ENCODE measurements at places on chromosomes 13 and 19. TPM values are rescaled to one million over a fixed set of nuclear protein-coding genes. Genes with fewer than 3 reads are reported as not detected.

DNA sequence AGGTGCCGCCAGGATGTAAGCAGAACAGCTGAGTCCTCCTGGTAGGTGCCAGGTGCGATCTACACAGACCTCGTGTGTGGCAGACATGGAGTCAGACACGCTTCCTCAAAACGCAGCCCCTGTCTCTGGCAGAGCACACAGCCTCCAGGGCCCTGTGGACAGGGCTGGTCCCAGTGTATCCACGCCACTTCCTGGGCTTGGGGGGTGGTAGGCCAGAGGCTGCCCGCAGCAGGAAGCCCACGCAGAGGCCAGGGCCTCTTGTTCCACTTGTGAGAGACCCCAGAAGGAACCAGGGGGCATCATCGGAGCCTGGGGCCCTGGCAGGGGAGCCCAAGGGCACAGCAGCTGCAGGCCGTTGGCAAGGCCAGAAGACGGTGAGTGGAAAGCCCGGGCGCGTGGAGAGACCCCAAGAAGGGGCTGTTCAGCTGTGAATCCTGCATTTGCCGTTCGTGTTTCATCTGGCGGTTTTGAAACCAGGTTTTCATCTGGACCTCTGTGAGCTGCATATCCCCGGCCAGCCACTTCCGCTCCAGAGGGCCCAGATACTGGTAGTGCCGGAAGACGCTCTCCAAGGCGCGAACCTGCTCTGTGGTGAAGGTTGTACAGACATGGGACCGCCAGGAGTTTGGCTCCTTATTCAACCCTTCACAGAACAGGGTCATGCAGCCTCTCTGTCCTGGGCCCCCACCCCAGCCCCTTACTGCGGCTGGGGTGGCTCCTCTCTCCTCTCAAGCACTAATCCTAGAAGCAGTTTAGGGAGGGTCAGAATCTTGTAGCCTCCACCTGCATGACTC, 25.1 kb upstream of the SLITRK1 start:
- H3K36me3 ChIP-seq = no peaks in the 10 kb centered on the region
- peaks cover 2% of the 10 kb centered on the region for H3K4me1 ChIP-seq
- peaks cover 6% of the 10 kb centered on the region for H3K27me3 ChIP-seq
- no peak overlapping the region for H3K27ac ChIP-seq
- no peak overlapping the region for H3K4me3 ChIP-seq

GRCh38 chr13:84649853-84650252, 767.6 kb upstream of the SLITRK1 start:
- DNase-seq = no peak
- no peaks in the 10 kb centered on the region for H3K4me1 ChIP-seq
- no peaks in the 10 kb centered on the region for H3K36me3 ChIP-seq
- no peaks in the 10 kb centered on the region for H3K27me3 ChIP-seq
- H3K27ac ChIP-seq = no peak overlapping the region
- H3K4me3 ChIP-seq = no peak overlapping the region

DNA sequence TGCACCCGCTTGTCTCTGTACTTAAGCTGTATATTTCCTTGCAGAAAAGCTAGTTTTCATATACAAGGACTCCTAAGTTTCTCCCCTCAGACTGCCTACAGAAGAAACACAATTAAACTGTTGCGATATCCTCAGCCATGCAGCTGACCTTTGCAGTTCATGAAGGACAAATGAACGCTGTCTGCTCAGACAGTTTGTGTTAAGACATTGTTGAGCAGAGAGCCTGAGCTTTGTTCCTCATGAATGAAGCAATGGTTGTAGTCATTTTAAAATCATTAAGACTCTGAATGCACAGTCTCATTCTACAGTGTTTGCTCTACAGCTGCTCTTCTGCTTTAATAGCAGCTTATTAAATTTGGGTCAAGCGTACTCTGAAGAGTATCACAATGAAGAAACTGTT, 23.2 kb upstream of the MAB21L1 start:
- no peak overlapping the region for H3K27ac ChIP-seq
- DNase-seq = no peak
- no peaks in the 10 kb centered on the region for H3K4me1 ChIP-seq
- no peak overlapping the region for H3K4me3 ChIP-seq
- no peaks in the 10 kb centered on the region for H3K36me3 ChIP-seq

- no peak overlapping the region for H3K4me3 ChIP-seq
- DNase-seq = no peak
- H3K36me3 ChIP-seq = no peaks in the 10 kb centered on the region
Observed at GRCh38 chr13:58625703-58626389, 994.3 kb downstream of the PCDH17 start.

Gene CTXN1
- 0.44 TPM for total RNA-seq

DNA sequence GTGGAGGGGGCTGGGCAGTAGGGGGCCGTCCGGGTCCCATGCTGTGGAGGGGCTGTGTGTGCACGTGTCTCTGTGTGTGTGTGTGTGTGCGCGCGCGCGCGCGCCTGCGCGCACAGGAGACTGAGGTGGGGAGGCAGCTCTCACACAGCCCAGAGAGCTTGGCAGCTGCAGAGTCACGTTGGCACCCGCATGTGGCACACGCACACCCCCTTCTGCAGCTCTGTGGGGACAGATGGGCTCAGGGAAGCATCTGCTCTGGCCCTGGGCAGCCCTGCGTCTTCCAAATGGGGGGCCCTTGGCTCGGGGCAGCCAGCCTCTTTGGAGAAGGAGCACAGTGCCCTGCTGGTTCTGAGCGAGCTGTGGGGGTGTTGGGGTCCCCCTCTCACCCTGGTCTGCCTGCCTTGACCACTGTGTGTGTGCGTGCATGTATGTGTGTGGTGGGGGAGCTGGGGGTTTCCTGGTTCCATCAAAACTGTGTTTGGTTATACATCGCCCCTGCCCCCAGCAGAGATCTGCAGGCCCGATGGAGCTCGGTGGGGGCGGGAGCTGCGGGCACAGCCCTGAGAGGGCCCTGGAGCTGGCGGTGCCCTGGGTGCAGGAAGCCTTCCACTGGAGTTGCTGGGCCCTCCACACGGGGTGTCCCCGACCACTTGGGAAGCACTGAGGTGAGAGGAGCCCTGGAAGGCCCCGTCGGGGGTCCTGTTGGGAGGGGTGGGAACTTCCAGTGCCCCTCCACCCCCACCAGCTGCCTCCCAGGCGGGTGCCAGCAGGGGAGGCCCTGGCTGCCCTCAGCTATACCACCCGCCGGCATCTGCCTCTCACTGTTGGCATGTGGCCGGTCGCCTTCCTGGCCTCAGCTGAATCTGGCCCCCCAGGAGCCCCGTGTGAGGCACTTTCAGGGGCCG, 67.1 kb downstream of the KDM4B start:
- H3K4me3 ChIP-seq = no peak overlapping the region
- no peak for DNase-seq
- H3K36me3 ChIP-seq = no peaks in the 10 kb centered on the region
- no peak overlapping the region for H3K27ac ChIP-seq

Gene PGLYRP2
- not detected for total RNA-seq

Gene ZNF100
- 28.2 TPM for total RNA-seq

Gene LYPD3
- total RNA-seq = 5.2 TPM

- H3K36me3 ChIP-seq = no peaks in the 10 kb centered on the region
- peaks cover 4% of the 10 kb centered on the region for H3K4me1 ChIP-seq
- DNase-seq = no peak
- H3K27ac ChIP-seq = no peak overlapping the region
- H3K4me3 ChIP-seq = no peak overlapping the region
- H3K27me3 ChIP-seq = peaks cover 12% of the 10 kb centered on the region
Observed at GRCh38 chr19:45922281-45922680, 7.7 kb upstream of the NANOS2 start.

DNA sequence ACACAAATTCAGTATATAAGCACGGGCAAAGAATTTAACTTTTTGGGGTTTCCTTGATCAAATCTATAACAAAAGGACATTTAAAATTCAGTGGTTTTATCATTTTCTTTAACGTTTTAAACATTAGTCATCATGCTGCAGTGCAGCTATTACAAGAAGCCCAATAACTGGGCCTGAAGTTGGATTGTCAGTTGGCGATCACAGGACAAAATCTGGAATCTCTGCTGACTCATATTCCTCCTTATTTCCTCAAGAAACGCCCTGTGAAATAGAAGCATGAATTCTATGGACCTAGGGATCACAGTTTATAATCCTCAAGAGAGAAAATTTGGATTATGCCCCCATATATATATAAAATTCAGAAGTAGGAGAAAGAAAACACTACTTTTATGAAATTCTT, 971.6 kb upstream of the MIR17HG start:
- H3K4me3 ChIP-seq = no peak overlapping the region
- H3K4me1 ChIP-seq = no peaks in the 10 kb centered on the region
- no peaks in the 10 kb centered on the region for H3K27me3 ChIP-seq
- H3K27ac ChIP-seq = no peak overlapping the region
- H3K36me3 ChIP-seq = no peaks in the 10 kb centered on the region

DNA sequence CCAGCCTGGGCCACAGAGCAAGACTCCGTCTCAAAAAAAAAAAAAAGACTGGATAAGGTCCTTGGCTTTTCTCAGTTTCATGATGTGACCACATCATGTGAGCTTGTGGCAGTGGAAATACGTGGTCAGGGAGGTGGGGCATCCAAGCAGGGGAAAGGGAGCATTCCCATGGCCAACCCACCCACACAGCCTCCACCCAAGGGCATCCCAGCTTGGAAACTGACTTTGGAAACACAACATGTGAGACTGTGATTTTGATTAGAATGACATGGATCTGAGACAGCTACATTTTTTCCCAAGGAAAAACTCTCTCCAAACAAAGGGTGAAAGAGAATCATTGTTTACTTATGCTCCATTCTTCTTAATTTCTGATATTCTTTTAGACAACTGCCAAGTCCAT, 405.0 kb upstream of the ZNF507 start:
- H3K4me3 ChIP-seq = no peak overlapping the region
- no peaks in the 10 kb centered on the region for H3K4me1 ChIP-seq
- H3K27me3 ChIP-seq = no peaks in the 10 kb centered on the region
- no peaks in the 10 kb centered on the region for H3K36me3 ChIP-seq
- no peak for DNase-seq
- no peak overlapping the region for H3K27ac ChIP-seq

DNA sequence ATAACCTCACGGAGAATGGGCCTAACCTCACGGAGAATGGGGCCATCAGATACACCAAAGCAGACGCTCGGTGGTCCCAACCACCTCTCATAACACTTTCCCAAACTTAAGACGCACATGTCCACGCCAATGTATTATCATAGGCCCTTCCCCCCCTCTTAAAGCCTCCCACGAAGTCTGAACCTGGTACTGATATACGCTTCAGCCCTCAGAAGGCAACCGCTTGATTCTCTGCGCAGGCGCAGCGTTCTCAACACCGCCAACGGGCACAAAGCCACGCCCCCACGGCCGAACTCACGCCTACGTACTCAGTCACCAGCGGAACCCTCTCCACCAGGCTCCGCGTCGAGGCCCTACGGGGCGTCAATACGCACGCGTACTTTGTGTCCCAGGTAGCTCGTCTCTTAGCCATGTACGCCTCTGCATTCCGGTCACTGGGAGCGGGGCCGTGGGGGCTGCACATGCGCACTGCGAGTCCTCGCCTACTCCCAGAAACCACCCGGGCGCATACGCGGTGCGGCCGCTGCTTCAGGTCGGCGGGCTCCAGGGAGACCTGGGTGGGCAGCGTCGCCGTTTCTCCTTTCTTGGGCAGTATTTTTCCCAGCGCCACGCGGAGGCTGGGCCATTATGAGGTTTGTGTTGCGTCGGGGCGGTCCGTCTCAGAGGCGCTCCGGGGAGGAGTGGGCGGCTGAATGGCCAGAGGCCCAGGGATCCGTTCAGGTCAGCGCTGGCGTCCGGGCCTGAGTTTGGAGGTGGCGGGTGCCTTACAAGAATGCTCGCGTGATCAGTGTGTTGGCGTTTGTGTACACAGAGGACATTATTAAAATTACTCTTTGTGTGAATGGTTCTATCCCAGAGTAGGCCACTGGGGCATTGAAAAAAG, 25.3 kb downstream of the ZNF582 start:
- H3K4me1 ChIP-seq = peaks cover 21% of the 10 kb centered on the region
- H3K27me3 ChIP-seq = no peaks in the 10 kb centered on the region
- peak; percentile 93 for DNase-seq
- peaks cover 79% of the 10 kb centered on the region for H3K36me3 ChIP-seq
- peak overlapping the region; percentile 88 for H3K4me3 ChIP-seq

GRCh38 chr19:34967551-34967950, 3.5 kb upstream of the ZNF792 start:
- H3K27ac ChIP-seq = no peak overlapping the region
- no peaks in the 10 kb centered on the region for H3K27me3 ChIP-seq
- DNase-seq = no peak
- peaks cover 11% of the 10 kb centered on the region for H3K36me3 ChIP-seq

Gene WDR87
- total RNA-seq = not detected

DNA sequence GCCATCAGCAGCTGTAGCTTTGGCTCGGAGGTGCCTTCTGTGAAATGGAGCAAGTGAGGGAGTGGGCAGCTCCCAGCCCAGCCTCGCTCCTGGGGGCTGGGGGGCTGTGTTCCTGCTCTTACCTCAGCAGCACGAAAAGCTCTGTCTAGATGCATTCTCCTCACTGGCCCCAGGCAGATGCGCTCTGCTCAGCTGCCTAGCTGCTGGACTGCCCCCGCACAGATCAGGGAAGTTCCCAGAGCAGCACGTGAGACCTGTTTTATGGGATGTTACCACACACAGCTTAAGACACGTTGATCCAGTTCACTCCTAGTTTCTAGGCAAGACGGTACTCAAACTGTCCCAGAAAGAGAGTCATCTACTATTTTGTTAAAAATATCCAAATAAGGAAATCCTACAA, 13.6 kb downstream of the LCP1 start:
- no peaks in the 10 kb centered on the region for H3K27me3 ChIP-seq
- peak; percentile 58 for DNase-seq
- peak overlapping the region; percentile 73 for H3K4me3 ChIP-seq
- peaks cover 70% of the 10 kb centered on the region for H3K36me3 ChIP-seq

Gene LRRC4B
- total RNA-seq = not detected

GRCh38 chr19:47839913-47840312, 18.2 kb downstream of the CRX start:
- peaks cover 19% of the 10 kb centered on the region for H3K27me3 ChIP-seq
- no peak for DNase-seq
- H3K4me3 ChIP-seq = no peak overlapping the region
- no peak overlapping the region for H3K27ac ChIP-seq
- H3K36me3 ChIP-seq = no peaks in the 10 kb centered on the region
- H3K4me1 ChIP-seq = no peaks in the 10 kb centered on the region

Gene BCAM
- total RNA-seq = not detected

GRCh38 chr13:104098421-104098820, 1032.2 kb upstream of the SLC10A2 start:
- no peaks in the 10 kb centered on the region for H3K36me3 ChIP-seq
- H3K4me1 ChIP-seq = no peaks in the 10 kb centered on the region
- no peak for DNase-seq
